ENCODE measurements at places on chromosomes 7 and 10.

GRCh38 chr7:7696458-7697119, 21.8 kb downstream of the RPA3 start:
- DNase-seq = peak; percentile 38

- no peak for DNase-seq
These were observed 75.9 kb upstream of the MAGI2 start for GRCh38 chr7:79529214-79529880.

- DNase-seq = no peak
These were observed 109.0 kb downstream of the JCAD start for GRCh38 chr10:29950391-29950790.

DNA sequence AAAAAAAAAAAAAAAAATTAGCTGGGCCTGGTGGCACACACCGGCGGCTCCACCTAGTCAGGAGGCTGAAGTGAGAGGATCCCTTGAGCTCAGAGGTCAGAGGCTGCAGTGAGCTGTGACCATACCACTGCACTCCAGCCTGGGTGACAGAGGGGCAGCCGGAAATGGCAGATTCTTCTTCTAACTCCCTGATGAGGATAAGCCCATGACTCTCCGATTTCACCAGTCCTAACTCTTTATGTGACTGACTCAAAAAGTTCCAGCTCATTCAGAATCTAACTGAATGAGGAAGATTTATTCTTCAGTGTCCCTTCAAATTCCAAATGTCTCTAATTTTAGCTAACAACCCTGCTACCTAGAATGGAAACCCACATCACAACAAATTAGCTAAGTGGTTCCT, 4.2 kb downstream of the C10orf67 start:
- DNase-seq = no peak

DNA sequence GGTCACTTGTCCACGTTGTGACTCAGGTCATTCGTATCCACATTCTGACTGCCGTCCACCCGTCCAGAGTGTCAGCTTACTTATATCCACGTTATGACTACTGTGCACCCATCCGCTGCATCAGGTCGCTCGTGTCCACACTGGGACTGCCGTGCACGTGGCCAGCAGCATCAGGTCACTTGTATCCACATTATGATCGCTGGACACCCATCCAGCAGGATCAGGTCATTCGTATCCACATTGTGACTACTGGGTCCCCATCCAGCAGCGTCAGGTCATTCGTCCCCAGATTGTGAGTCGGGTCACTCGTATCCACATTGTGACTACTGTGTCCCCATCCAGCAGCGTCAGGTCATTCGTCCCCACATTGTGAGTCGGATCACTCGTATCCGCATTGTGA, 47.3 kb upstream of the SUN1 start:
- no peak for DNase-seq

- no peak for DNase-seq
These were observed 27.6 kb downstream of the DRGX start for GRCh38 chr10:49368256-49368655.

- no peak for DNase-seq
These were observed 220.2 kb downstream of the ARHGAP12 start for GRCh38 chr10:31708474-31708873.

- no peak for DNase-seq
These were observed 341.0 kb upstream of the PHF14 start for GRCh38 chr7:10632712-10633111.

- no peak for DNase-seq
These were observed 160.3 kb downstream of the PTEN start for GRCh38 chr10:88023676-88024075.

GRCh38 chr10:1715821-1716220, 21.5 kb downstream of the ADARB2 start:
- DNase-seq = no peak

DNA sequence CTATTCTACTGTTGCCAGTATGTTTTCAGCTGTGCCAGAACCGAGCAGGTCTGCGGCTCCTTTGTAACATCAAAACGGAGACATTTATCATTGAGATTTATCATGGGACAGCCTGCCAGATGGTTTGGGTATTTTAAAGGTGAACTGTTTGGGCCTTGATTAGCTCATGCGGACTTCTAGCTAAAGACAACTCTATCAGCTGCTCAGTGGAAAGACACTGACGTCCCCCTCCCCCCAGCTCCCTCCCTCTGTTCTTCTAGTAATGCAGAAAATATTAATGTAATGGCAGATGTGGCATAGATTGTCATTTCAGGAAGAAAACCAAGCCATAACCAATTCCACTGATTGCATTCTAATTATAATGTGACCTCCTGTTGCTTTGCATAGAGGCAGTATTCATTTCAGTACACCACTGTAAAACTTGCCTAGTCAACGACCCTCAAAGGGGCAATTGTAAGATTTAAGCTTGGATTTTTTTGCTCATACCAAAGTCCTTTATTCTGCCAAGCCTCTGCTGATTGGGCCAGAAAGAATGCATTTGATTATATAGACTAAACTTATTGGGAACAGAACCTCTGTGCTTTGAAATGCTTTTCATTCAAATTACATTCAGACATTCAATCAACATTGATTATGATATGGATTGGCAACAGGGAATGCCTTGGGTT, 966.8 kb downstream of the LRMDA start:
- no peak for DNase-seq
